ENCODE measurements at places on chromosomes 2 and 18.
A peak's percentile ranks its signal among the peaks of the same experiment; 100 is the strongest.

DNA sequence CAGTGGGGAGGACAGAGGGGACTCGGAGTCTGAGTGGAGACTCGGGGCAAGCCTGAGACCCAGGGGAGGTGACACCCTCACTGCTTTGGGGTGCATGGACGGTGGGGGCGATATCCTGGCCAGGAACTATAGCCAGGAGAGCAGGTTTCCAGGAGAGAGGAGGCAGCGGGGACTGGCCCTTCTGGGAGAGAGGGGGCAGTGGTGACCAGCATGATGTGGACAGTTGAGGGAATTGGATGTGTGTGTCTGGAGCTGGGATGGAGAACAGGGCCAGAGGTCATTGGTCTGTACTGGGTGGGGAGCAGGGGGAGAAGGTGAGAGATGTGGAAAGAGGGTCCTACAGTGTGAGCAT is 63.6 kb downstream of the ACKR3 start:
- DNase-seq = no peak

- no peak for DNase-seq
Measured at GRCh38 chr2:32119161-32119560, 46.5 kb upstream of the SLC30A6 start.

DNA sequence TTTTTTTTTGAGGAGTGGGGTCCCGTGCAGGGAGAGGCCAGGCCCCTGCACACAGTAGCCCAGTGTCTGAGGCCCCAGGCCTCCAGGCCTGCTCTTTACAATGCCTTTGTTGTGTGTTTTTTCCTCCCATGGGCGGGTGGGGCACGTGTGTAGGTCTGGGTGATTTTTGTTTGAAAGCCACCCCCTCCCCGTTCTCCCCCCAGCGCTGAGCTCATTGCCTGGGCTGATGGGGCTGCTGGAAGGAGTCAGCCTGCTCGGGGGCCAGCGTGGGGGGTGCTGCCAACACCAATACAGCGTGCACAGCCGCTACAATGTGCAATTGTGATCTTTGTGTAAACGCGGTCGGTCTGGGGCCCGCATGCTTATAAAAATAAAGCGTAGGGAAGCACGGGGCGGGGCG is 142.7 kb downstream of the DYSF start:
- DNase-seq = no peak

DNA sequence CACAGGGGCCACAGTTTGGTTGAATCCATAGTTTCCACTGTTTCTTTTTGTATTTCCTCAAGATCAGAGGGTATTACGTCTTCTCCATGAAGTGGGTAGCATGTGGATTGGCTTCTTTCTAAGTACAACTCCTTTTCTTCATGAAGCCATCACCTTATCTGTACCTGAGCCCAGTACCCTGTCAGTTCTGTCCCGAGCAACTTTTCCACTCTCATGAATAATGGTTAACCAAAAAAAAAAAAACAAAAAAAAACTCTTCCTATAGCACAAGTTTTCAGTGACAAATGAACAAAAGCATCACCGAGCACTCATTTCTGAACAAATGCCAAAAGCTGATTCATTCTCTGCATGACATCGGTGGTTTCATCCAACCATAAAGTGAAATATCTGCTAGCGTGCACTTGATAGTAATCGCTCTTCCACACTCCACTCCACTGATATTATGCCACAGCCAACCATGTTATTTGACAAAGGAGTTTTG is 53.0 kb upstream of the CCDC150 start:
- DNase-seq = peak; percentile 83

GRCh38 chr2:36737131-36737750 is 40.7 kb downstream of the VIT start:
- DNase-seq = no peak

GRCh38 chr2:74003494-74004211 is 18.9 kb downstream of the TET3 start:
- DNase-seq = peak; percentile 21

- no peak for DNase-seq
Measured at GRCh38 chr18:36636237-36636817, 192.5 kb downstream of the TPGS2 start.

DNA sequence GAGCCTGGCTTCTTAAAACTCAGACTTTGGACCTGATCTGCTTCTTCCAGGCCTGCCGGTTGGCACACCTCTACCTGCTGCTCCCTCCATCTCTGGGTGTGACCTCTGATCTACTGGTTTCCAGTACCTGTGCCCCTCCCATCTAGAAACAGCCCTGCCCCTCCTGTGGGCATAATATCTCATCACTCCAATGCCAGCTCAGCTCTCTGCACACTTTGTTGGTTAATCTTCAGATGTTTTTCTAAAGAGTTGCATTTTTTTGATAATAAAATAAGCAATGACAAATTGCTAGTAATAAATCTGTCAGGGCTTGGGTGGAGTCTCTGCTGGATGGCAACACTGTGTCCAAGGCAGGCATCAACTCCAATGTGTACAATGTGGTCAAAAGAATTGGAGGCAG is 89.6 kb upstream of the PPP1CB start:
- DNase-seq = no peak

DNA sequence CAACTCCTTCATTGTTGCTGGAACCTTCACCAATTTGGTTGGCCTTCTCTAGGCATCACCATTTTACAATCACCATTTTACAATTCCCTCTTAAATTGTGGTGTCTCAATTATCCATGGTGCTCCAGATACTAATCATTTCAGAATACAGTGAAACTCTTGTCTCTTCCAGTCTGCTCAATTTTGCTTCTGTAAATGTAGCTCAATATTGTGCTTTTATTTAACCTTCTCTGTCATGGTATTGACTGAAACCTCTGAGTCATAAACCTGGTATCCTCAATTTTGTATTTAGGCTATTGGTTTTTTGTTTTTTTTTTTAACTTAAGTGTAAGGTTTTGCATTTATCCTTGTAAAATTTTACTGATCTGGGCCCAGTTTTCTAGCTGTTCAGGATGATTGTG is 16.1 kb downstream of the STRADB start:
- no peak for DNase-seq

DNA sequence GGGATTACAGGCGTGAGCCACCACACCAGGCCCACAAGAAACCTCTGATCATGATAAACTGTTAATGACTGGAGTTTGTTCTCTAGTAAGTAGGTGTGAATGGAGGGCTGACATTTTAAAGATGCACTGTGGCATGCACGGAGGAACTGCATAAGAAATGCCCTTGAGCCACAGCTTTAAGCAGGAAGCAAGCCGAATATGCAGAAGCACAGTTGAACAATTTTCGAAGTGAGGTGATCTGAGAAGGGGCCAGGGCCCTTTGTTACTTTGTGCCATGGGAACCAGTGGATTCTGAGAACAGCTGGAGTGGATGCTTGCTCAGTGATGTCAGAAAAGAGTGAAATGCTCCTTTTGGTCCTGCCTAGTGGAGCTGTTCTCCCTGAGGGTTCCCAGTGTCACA is 16.3 kb downstream of the FECH start:
- no peak for DNase-seq

- DNase-seq = no peak
Measured at GRCh38 chr2:205464681-205465080, 217.6 kb upstream of the NRP2 start.

- DNase-seq = peak; percentile 74
Measured at GRCh38 chr2:210195101-210195852, 24.1 kb upstream of the KANSL1L start.

DNA sequence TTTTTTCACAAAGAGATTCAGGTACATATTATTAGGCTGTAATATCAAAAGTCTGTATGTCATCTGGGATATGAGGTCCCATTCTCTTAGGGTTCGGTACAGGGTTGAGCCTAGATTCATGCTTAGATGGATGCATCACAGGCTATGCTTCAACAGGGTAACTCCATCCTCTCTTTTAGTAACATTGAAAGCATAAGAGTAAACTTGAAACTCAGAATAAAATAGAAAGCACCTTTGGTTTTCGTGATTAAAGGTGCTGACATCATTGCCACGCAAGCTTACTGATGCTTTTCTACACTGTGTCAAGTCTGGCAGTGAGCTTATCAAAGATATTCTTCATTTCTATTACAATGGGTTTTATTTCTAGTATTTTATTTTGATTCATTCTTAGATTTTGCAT is 419.1 kb upstream of the DSEL start:
- DNase-seq = no peak

DNA sequence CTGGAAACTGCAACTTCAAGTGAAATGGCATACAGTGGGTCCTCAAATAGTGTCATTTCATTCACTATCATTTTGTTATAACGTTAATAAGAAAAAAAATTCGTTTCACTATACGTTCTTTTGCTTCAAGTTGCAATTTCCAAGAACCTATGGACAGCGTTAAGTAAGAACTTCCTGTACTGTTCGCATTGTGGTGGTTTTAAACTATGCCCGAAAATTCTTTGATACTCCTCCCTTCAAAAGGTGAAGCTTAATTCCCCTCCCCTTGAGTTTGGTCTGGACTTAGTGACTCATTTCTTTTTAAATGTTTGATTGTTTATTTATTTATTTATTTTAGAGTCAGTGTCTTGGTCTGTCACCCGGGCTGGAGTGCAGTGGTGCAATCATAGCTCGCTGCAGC is 20.7 kb downstream of the GNLY start:
- no peak for DNase-seq

DNA sequence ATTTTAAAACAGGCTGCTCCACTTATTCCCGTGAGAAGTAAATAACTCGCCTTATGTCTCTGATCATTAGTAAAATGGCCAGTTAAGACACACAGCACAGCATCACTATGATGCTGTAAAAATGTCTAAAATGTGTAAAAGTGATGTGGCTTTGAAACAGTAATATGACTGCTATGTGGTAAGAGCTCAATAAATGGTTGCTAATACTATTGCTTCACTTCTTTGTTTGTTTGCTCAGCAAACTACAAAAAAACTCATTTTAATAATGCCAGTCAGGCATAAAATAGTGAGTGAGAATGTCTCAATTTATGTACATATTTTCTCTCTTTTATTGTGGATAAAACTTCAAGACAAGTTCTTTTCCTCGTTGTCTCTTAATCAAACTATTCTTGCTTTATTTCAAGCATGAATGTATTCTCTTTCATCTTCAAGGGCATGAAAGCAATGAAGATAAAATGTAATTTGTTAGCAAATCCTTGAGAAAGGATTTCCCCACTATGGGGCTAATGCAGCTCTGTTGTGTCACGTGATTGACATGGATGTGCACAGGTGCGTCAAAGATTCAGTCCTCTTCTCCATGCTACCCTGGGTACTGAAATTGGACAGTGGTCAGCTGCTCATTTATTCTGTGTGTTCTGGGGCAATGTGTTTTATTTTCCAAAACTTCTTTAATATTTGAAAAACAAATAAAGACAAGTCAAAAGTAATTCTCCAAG is 387.2 kb downstream of the TRIB2 start:
- no peak for DNase-seq

DNA sequence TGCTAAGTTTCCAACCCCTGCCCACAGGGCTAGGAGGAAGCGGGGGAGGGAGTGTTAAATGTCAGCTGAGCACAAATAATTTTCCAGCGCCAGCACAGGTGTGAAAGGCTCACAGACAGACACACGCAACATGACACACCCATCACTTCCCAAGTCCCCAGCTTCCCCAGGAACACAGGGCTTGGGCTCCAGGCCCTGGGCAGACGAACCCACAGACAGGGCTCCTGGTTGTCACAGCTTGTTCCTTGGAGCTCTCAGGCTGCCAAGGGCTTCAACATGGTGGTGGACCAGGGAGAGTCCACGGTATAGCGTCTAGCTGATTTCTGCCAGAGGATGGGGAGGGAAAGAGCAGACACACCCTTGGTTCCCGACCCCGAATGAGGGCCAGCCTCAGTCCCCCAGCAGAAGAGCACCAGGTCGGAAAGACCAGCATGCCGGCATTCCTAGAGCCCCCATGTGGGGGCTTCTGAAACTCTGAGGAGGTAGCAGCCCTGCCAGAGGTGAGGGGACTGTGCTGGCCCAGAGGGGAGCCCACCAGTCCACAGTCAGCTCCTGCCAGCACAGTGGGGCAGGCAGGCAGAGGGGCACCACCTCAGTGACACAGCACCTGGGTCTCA is 1.9 kb downstream of the DUSP2 start:
- no peak for DNase-seq

- no peak for DNase-seq
Measured at GRCh38 chr2:105604938-105605337, 139.8 kb upstream of the NCK2 start.

GRCh38 chr18:43539862-43540261 is 262.6 kb upstream of the SYT4 start:
- DNase-seq = no peak

DNA sequence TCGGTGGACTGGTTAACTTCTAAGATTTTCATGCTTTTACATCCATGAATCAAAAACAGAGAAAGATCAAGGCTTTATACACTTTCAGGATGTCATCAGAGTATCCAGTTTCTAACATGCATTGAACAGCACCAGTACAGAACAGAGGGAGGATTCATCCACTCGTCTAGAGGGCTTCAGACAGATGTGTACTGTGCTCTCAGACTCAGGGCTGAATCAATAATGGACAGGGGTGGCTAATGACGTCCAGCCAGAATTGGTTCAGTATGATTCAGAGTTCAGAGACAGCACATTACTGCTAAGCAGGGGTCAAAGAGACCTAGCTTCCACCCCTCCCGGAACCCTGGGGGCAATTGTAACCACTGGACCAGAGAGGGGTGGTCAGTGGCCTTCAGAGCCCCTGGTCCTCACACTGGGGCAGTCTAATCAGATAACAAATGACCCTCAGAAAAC is 37.3 kb downstream of the RNU4ATAC start:
- no peak for DNase-seq

GRCh38 chr2:205752924-205753323 is 70.6 kb downstream of the NRP2 start:
- no peak for DNase-seq

DNA sequence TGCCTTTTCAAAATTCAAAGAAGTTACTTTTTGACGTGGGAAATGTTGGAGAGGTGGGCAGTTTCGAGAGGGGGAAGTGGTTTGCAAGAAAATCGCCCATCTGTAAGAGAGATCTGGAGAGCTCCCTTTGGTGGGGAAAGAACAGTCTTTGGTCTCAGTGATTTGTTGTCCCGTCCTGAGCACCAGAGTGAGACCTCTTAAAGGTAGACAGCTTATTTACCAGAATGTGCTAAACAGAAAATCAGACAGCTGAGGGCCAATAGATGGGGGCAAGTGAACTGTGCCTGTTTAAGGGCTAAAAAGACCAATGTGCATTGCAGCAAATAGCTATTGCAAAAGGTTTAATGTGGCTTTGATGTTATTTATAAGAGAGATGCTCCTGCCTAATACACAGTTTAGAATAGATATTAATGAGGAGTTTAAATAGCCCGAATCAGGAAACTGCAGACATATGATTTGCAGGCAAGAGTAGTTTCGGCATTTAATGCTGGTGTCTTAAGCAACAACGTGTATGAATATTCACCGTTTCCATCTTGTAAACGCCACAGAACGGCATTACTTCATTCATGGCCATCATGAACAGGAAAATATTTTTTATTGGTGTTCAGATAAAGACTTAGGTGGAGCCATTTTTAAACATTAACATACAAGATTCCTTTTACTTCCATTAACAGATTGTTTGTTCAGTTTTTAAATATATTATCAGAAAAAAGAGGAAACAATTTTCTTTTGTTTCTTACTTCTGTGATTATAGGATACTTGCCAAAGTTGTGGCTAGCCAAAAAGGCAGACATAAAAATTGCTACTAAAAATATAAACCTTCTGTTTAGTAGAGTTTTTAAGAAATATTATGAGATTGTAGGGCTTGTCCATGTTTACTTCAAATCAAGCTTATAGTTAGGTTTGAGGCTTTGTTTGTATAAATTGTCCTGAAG is 29.6 kb downstream of the ARHGAP15 start:
- no peak for DNase-seq

All from RKO (cell line).